ENCODE measurements at places on chromosomes 1 and 21.

GRCh38 chr1:184408580-184408979 is 21.8 kb downstream of the C1orf21 start:
- DNase-seq: peak; percentile 49

GRCh38 chr1:213192026-213192425 is 141.0 kb downstream of the RPS6KC1 start:
- no peak for DNase-seq

DNA sequence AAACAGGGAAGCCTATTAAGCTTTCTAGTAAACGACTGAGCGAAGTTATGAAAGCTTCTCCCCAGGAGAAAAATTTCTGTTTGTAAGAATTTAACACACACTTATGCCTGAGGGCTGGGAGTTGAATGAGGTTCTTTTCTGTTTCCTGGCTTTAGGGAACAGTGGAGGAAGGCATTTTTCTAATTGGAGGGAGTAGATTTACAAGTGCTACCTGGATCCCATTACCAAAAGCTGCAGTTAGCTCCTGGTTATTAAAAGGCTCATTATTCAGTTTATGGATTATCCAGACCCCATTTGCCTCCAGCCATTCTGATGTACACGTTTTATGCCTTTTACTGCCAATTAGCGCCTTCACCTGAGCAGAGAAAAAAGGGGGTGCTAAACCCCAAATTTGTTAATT is 7.5 kb downstream of the ST6GALNAC3 start:
- no peak for DNase-seq

DNA sequence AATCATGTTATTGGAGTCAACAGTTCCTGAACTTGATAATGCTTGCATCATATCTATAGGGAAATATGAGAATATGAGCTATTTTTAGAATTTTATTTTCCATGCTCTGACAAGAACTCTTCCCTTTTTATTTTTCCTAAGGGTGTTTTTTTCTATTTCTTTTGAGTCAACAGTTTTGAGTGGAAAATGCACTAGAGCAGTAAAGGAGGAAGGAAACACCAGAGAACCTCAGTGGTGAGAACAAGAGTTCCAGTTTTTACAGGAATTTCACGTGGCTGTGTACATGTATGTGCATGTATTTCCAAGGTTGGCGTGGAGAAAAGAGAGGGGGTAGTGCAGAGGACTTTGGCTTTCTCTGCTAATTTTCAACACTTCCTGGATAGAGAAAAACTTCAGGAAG is 63.6 kb upstream of the TNFSF18 start:
- DNase-seq: no peak

DNA sequence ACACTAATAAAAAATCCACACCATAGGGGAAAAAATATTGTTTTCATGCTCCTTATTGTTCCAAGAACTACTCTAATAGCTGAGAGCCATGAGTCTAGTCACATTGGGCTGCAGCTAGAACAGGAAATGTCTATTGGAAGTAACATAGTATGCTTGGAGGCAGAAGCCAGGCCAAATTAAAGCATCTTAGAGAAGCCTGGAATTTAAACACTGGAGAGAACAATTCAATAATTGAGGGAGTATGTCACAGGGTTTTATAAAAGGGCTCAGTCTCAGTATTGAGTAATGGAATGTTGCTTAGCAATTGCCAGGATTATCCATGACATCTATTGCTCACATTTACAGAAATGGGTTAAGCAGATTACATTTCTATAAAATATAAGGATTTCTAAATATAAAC is 471.3 kb downstream of the LMO4 start:
- DNase-seq: no peak

- DNase-seq: peak; percentile 97
These were observed 87.9 kb downstream of the RIPK4 start for GRCh38 chr21:41678924-41679318.

- peak; percentile 44 for DNase-seq
These were observed 125.0 kb downstream of the TIAM1 start for GRCh38 chr21:31218830-31219608.

- no peak for DNase-seq
These were observed 12.8 kb downstream of the OTUD7B start for GRCh38 chr1:149997585-149998262.

DNA sequence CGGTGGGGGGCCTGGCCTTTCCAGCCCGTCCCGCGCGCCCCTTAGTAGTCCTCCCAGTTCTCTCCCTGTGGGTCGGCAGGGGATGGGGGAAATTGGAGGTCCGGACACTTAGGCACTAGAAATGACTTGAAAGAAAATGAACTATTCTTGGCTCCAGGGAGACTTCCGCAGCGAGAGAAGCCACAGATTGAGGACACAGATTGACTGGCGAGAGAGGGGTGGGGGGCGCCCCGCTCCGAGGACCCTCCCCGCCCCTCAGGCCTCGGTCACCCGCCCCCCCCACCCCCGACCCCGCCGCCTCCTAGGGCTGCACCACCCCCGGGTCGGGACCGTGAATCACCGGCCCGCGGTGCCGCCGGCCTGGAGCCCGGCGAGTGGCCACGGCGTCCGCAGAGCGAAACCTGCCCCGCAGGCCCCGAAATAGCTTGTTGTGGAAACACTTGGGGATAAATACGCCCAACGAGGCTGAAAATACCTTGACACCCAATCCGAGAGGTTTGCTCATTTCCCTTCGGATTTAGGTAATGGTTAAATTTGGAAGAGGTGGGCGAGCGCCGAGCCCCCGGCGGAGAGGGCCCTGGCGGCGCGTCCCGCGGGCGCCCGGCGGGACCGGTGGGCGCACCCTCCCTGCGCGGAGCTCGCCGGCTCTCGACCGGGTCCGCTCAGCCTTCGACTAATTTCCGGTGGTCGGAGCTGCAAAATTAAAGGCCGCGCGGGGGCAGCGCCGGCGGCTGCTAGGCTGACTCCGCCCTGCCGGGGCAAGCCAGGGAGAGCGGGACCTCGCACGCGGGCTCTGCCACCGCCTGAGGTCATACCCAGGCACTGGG is at the start of gene GFI1:
GFI1 (minus strand) TSS at position 675 of the 827 bp plus-strand sequence. CDS start 3,438 bp downstream, outside the sequence.
- DNase-seq: peak; percentile 55

- DNase-seq: no peak
These were observed 86.3 kb downstream of the ACBD6 start for GRCh38 chr1:180415985-180416633.

DNA sequence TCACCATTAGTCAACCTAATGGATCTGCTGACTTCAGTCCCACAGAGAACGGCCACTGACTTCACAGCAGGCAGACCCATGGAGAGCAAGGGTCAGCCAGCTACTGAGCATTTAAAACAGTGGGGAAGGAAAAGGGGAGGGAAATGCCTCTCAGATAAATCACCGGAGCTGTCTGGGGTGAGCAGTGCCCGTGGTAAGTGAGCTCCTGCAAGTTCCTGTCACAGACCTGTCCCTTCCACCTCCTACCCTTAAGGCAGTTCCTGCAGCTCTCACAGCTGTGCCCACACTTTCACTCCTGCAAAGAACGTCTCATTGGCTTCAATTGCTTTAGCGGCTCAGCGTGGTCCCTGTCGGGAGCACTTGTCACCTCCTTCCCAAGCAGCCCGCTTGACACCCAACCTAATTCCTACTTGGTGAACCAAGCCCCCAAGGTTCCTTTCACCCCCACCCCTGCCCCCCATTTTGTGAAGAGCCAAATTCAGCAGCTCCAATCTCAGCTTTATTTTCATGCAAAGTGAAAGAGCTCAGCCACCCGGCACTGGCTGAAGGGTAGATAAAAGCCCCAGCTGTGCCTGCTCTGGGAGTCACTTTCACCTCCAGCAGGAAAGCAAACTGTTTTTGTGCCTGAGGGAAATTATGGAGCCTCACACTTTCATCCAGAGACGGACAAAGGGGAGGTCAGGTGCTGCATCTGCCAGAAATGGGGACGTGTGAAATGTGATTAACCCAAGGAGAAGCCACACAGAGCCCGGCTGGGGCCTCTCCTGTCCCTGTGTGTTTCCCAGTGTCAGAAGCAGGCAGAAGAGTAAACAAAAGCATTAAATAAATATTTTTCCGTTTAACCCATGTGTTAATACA is 306.2 kb downstream of the TTLL7 start:
- DNase-seq: peak; percentile 87

DNA sequence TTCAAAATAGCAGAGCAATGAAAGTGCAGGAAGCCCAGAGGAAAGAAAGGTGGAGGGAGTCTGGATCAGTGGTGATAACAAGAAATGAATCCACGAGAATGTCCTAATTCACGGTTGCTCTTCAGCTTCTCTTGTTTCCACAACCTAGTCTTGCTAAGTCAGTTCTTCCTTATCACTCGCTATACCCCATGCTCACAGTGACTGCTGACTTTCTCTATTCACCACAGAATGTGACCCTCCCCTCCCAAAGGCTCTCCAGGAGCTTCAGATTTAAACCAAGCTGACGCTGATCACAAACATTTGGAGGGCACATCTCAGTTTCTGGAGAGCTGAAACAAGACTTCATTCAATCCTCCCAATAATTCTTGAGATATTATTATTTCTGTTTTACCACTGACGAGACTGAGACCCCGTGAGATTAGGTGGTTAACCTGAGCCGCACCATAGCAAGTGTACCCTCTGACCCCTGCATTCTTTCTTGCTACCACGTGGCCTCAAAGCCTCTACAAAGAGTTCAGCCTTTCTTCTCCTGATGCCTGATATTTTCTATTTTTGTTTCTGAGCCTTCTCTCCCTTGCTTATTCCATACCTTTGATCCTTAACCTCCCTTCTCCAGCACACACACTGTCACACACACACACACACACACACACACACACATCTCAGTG is 10.7 kb upstream of the CCN1 start:
- DNase-seq: no peak

GRCh38 chr21:41369920-41370839 is 8.4 kb downstream of the MX2 start:
- DNase-seq: no peak

- no peak for DNase-seq
These were observed 5.8 kb downstream of the PTGER3 start for GRCh38 chr1:71041806-71042205.

- DNase-seq: peak; percentile 53
These were observed 2.2 kb upstream of the TESK2 start for GRCh38 chr1:45493116-45493697.

DNA sequence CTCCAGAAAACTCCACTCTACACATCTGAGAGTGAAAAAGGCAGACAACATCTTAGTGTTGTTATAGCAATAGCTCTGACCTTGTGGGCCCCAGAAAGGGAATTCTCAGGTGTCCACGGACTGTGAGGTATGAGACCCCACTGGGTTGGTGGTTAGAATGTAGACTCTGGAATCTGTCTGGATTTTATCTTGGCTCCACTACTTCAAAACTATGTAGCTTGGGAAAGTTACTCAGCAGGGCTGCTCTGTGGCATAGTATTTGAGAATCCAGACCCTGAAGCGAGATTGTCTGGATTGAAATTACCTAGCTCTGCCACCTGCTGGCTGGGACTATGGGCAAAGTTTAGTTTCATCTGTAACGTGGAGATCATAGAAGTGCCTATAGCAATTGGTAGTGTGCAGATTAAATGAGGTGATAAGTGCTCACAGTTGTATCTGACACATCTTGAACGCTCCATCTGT is 25.8 kb downstream of the PRDM2 start:
- DNase-seq: peak; percentile 28

All from ELF-1 (cell line).